Breast epithelium (tissue), 4 donors: ENCODE measurements at places on chromosomes 4 and X. TPM values are rescaled to one million over a fixed set of nuclear protein-coding genes. Genes with fewer than 3 reads are reported as not detected.

Gene RPS6KA6
- 0.96 TPM for total RNA-seq

Gene COL25A1
- 11.0 TPM for total RNA-seq

Gene ARHGEF6
- 43.6 TPM for total RNA-seq

Gene CT47A1
- not detected for total RNA-seq

Gene CTAG1A
- total RNA-seq: not detected

Gene USP38
- total RNA-seq: 28.2 TPM

DNA sequence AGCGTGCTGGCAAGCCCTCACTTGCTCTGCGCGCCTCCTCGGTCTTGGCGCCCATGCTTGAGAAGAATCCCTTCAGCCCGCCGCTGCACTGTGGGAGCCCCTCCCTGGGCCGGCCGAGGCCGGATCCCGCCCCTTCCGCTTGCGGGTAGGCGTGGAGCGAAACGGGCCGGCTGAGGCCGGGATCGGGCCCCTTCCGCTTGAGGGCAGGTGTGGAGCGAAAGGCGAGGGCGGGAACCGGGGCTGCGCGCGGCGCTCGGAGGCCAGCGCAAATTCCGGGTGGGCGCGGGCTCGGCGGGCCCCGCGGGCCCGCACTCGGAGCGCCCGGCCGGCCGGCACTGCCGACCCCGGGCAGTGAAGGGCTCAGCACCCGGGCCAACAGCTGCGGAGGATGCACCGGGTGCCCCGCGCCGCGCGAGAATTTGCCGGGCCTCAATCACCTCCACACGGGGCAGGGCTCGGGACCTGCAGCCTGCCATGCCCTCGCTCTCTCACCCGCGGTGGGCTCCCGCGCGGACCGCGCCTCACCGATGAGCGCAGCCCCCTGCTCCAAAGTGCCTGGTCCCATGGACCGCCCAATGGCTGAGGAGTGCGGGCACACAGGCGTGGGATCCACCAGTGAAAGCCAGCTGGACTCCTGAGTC lies 58.1 kb upstream of the GBA3 start:
- no peaks in the 10 kb centered on the region for H3K4me1 ChIP-seq
- no peaks in the 10 kb centered on the region for H3K27me3 ChIP-seq
- no peak for DNase-seq
- no peaks in the 10 kb centered on the region for H3K36me3 ChIP-seq

GRCh38 chr4:128424527-128425497 lies 137.2 kb upstream of the PGRMC2 start:
- H3K4me1 ChIP-seq: no peaks in the 10 kb centered on the region
- no peaks in the 10 kb centered on the region for H3K27me3 ChIP-seq
- H3K27ac ChIP-seq: no peak overlapping the region
- DNase-seq: no peak
- no peaks in the 10 kb centered on the region for H3K36me3 ChIP-seq
- H3K4me3 ChIP-seq: no peak overlapping the region

GRCh38 chrX:16012250-16012649 lies 111.1 kb upstream of the GRPR start:
- H3K4me1 ChIP-seq: no peaks in the 10 kb centered on the region
- H3K4me3 ChIP-seq: no peak overlapping the region
- no peaks in the 10 kb centered on the region for H3K36me3 ChIP-seq
- H3K27ac ChIP-seq: no peak overlapping the region
- H3K27me3 ChIP-seq: no peaks in the 10 kb centered on the region
- DNase-seq: no peak

DNA sequence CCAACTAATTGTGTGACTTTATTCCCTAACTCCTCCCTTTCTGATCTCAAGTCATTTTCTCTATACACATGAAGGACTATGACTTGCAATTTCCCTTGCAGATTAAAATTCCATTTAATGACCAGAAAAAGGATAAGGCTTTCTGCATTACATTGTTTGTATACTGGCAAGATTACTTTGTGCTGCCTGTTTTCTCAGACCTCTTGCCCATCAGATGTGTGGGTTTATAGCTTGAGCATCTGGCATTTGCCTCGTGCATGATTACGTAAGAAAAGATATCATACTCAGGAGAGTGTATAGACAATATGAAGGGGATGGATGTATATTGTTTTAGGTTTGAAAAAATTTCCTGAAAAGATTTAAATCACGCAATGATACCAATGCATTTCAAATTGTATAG lies 593.8 kb upstream of the SLIT2 start:
- no peak for DNase-seq
- H3K27ac ChIP-seq: no peak overlapping the region
- no peaks in the 10 kb centered on the region for H3K4me1 ChIP-seq
